ENCODE measurements at places on chromosomes 2 and 18.

- DNase-seq, result no peak
Measured at GRCh38 chr18:79413426-79413825, 17.7 kb downstream of the NFATC1 start.

- no peak for DNase-seq
Measured at GRCh38 chr18:22378672-22379282, 38.9 kb downstream of the CTAGE1 start.

- no peak for DNase-seq
Measured at GRCh38 chr2:106638043-106638442, 150.9 kb downstream of the CD8B2 start.

DNA sequence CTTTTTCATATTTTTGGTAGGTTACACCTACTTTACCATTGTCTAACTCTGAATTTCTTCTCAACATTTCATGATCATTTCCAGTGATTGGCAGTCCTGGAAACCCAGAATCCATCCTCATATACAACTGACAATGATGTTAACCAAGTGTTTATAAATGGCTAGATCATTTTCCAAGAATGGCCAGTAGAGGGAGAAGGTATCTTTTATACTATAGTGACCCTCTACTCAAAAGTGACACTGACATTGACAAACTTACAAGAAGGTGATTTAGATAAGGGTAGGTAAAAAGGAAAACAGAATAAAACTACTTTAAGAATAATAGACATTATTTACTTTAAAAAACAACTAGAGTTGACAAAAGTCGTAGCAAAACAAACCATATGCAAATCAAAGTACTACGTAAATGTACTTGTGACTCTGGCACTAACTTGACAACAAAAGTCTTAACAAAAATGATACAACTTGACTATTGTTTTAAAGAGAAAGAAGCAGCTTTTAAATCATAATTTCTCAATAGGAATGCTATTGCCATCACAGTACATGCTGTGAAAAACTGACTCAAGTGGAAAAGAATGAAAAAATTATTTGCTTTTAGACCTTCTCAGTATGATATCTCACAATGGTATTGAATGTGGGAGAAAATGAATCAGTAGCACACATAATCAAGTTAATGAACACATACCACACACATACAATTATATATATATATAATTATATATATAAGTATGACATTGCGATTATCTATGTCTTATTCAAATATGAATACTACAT lies 76.6 kb upstream of the GRB14 start:
- no peak for DNase-seq

DNA sequence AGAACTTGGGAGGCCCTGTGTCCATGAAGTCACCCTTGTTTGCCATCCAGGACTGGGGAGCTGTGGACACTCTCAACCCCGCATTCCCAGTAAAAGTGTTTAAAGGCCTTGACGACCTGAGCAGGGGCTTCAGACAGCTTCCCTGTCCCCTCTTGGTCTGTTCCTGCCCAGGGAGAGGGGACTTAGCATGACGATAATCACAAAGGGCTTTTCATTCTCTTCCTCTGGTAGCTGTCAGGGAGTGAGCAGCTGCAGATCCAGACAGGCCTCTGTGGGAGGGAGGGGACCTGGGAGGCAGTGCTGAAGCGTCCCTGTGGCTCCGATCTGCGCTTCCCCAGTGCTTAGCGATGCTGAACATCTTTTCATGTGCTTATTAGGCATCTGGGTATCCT lies 77.8 kb upstream of the HS6ST1 start:
- DNase-seq, result no peak

GRCh38 chr2:33051586-33052360 lies 105.0 kb downstream of the LTBP1 start:
- DNase-seq, result no peak

- no peak for DNase-seq
Measured at GRCh38 chr2:225761396-225761795, 361.9 kb downstream of the NYAP2 start.

- no peak for DNase-seq
Measured at GRCh38 chr2:196500686-196501431, 138.7 kb upstream of the CCDC150 start.

DNA sequence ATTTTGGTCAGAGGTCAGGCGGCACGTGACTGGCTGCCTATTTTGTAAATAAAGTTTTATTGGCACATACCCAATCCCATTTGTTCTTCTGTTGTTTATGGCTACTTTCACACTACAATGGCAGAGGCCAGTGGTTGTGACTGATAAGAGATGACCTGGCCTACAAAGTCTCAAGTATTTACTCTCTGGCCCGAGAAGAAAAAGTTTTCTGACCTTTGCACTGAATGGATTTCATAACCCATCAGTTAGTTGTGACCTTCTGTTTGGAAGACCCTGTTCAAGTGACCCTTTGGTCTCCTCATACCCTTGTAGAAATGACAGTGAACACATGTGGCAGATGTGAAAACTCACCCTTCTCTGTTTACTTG lies 121.4 kb upstream of the MGAT5 start:
- DNase-seq, result no peak

GRCh38 chr18:24322584-24323136 lies 75.0 kb downstream of the OSBPL1A start:
- DNase-seq, result no peak

DNA sequence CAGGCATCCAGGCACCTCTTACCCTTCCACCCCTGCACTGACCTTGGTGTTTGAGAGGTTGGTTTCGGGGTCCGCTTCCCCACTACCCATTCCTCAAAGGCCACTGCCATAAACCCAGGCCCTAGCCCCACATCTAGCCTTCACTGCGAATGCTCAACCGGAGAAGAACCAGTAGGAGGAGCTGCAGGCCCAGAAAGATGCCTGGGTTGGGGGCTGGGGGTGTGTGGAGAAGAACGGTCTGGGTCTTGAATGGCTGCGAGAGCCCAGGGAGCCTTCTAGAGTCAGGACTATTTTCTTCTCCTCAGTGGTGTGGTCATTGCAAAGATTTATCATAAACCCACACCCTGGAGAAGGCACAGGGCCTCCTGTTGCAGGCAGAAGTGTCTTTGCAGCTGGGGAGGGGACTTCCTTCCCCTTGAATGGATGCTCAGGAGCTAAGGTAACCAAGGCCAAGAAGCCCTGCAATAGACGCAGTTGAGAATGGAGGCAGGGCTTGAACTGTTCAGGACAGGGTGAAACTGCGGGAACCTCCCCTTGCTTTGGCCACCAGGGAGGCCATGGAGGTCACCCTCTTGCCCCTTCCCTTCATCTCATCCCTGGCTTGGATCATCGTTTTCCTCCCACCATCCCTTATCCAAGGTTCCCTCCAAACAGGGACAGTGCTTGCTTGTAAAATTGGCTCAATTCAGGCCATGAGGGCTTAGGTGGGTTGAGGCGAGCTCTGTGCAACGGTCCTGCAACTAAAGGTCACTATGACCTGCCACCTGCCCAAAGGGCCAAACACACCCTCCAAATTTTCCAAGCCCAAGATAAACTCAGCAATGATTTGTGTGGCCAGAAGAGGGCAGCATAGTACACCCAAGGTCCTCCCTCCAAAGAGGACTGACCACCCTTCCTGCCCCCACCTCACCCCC lies 20.9 kb downstream of the THNSL2 start:
- peak; percentile 8 for DNase-seq

DNA sequence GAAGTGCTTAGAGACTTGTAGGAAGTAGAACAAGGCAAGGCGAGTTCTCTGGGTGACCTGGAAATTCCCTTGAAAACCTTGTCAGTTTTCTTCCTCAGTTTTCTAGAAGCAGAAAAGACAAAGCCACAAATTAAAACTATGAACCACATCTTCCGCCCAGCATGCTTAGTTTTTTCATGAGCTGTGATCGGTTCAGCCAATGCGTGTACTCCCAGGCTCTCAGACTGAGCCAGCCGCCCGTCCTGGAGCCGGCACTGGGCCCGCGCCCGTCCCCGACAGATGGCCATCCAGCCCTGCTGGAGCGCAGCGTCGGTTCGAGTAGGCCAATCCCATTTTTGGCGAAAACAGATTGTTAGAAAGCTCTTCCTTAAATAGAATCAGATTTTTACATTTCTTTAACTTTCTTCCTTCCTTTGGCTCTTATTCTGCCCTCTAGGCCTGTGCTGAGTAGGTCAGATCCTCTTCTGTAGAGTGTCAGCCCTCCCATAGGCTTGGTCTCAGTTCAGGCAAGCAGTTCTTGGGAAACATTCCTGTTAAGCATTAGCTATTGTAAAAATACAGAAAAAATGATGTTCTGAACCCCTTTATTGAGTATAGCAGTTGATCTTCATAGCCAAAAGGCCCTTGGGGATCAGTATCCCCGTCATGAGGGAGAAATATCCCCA lies 112.5 kb downstream of the NCK2 start:
- DNase-seq, result no peak

DNA sequence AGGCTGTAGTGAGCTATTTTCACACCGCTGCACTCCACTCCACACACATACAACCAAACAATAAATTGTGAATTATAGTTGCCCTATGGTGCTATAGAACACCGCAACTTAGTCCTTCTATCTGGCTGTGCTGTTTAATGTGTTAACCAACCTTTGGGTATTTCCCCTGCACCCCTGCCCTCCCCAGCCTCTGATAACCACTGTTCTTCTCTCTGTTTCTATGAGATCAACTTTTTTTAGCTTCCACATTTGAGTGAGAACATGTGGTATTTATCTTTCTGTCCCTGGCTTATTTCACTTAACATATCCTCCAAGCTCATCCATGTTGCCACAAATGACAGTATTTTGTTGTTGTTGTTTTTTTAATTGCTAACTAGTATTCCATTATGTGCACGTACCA lies 32.5 kb downstream of the TET3 start:
- no peak for DNase-seq

- DNase-seq, result no peak
Measured at GRCh38 chr2:127638361-127639110, 7.4 kb upstream of the GPR17 start.

- no peak for DNase-seq
Measured at GRCh38 chr2:240325016-240326007, 110.2 kb upstream of the GPC1 start.

DNA sequence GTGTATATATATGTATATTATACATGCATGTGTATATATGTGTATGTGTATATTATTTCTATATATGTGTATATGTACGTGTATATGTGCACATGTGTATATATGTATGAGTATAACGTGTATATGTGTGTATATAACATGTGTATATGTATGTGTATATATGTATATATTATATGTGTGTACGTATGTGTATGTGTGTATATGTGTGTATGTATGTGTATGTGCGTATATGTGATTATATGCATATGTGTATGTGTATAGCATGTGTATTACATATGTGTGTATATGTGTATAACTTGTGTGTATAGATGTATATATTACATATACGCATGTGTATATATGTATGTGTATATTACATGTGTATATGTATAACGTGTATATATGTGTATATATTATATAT lies 32.1 kb upstream of the ID2 start:
- DNase-seq, result no peak

- DNase-seq, result no peak
Measured at GRCh38 chr18:56606618-56607017, 31.8 kb downstream of the TXNL1 start.

DNA sequence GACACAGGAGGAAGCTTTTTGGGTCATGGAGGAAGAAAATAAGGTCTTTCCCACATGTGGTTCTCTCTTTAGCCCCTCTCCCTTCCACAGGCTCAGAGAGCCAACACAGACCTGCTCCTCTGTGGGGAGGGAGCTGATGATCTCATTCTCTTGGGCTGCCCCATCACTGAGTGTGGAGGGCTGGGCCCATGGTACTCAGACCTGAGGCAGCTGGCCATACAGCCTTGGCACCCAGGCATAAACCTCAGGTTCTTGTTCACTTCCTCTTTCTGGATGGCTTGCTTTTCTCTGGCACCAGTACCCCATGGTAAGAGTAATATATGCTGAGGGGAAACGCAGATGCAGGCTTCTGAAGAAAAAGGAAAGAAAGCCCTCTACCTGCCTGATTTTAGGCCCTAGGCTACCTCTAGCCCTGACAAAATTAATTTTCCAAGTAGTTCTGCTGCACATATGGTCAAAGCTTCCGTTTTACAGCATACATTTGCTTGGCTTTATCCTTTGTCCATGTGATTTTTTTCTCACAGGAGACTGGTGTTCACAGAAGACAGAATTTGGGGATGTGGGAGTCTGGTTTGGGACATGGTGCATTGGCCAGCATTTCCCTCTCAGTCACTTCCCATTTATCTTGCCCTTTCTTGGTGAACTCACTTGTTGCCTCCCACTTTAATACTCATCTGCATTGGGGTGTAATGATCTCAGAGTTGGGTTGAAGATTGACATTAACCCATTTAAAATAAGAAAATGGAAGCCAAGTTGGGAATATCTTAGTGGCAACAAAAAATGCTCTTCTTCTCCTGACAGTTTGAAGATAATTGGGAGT lies 11.1 kb downstream of the DHRS9 start:
- no peak for DNase-seq

GRCh38 chr2:188701836-188702235 lies 272.3 kb upstream of the COL3A1 start:
- DNase-seq, result no peak

GRCh38 chr2:175180701-175181103 lies 808 bp downstream of the ATP5MC3 start:
- DNase-seq, result peak; percentile 8

GRCh38 chr2:240584486-240585031 lies 2.0 kb upstream of the CAPN10 start:
- DNase-seq, result no peak

- no peak for DNase-seq
Measured at GRCh38 chr2:237324837-237325236, 89.1 kb downstream of the COL6A3 start.

- no peak for DNase-seq
Measured at GRCh38 chr2:112686348-112687217, 34.2 kb upstream of the NT5DC4 start.

GRCh38 chr2:218904176-218904575 lies 23.5 kb downstream of the WNT10A start:
- no peak for DNase-seq

- DNase-seq, result no peak
Measured at GRCh38 chr2:9135822-9136558, 70.6 kb upstream of the ASAP2 start.

- DNase-seq, result no peak
Measured at GRCh38 chr2:111068435-111069058, 52.2 kb upstream of the BCL2L11 start.

DNA sequence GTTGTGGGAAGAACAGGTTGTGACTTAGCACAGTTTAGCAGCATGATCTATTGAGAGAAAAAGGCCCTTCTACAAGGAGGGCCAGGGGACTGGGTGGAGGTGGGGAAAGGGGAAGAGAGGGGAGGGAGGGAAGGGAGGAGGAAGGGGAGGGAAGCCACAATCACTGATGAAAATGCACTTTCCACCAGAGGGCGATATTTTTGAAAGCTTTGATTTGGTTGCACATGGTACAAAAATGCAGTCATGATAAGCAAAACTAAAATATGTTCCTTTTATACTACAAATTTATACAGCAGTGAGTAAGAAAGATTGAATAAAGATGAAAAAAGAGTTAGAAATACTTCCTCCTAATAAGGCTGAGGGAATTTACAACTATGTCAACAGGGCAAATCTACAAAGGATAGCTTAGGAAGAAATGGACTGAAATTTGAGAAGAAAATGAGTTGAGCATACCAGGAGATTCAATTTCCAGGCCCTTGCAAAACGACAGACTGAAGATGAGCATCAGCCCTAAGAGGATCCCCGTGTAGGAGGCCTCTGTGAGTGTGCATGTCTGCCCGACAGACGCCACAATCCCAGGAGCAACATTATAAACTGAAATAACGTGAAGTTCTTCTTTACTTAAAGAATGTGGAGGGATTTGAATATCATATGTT lies 17.2 kb downstream of the SH3YL1 start:
- DNase-seq, result peak; percentile 11
